Spleen (tissue), 13 donors: ENCODE measurements at places on chromosomes 16 and 17.

DNA sequence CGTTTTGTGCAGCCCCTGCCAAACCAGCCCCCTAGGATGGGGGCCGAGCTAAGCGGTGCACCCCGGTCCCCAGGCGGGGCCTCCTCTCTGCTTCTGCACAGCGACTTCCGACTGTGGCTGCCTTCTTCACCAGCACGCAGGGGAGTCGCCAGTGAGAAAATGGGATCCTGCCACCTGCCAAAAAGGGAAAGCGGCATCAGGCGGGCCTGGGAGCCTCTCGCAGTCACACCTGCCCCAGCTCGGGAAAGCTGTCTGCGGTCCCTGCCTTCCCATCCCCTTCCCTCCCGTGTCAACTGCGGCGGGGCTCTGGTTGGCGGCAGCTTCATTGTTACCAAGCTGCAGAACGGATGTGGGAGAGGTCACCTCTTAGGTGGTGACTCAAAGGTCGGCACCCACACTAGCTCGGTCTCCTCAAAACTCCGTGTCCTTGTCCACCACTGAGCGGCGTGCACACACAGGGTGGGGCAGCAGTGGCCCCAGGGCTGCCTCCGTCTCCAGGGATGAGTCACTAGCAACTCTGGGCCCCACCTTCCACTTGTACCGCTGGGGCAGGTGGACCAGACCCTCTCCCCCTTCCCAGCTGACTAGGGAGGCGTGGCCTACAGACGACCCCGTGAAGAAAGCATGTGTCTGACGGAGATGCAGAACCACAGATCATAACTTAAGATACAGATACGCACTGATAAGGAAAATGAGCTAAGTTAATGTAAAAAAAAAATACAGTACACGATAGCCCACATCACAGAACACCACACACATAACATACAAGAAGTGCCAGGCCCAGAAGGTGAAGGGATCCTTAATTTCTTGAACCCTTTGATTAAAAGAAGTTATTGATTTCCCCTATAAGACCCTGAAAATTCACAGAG lies 1.5 kb upstream of the PCYT2 start:
- peak; percentile 79 for DNase-seq

- no peak for DNase-seq
These were observed 168.3 kb downstream of the SEC14L1 start for GRCh38 chr17:77308861-77309726.

DNA sequence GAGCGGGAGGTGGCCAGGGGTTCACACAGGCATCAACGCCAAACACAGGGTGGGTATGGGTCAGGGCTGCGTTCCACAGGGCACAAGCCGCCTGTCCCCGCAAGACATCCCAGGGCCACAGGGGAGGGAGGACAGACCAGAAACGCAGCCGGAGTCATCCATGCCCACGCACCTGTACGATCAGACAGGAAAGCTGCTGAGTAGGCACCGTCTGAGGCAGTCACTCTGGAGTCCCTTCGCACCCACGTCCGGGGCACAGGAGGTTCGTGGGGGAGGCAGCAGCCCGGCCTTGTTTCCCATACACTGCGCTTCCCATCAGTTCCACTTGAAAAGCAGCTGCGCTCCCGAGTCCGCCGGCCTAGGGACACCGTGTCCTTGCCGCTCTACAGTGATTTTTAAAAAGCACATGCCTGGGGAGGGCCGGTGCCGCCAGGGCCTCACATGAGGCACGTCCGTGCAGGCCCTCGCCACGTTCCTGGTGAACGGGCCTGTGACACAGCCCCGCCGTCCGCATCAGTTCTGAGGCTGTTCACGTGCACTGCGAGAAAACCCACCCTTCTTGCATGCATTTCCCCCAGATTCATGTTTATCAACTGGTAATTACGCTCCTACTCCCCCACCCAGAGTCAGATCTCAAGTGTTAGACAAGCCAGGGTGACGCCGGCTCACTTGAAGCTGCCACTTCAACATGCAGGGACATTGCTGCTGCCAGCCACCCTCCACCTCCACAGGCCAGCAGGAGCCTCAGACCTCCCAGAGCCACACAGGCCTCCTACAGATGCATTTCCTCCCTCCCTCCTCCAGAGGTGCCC lies 34.8 kb downstream of the WDR45B start:
- no peak for DNase-seq

DNA sequence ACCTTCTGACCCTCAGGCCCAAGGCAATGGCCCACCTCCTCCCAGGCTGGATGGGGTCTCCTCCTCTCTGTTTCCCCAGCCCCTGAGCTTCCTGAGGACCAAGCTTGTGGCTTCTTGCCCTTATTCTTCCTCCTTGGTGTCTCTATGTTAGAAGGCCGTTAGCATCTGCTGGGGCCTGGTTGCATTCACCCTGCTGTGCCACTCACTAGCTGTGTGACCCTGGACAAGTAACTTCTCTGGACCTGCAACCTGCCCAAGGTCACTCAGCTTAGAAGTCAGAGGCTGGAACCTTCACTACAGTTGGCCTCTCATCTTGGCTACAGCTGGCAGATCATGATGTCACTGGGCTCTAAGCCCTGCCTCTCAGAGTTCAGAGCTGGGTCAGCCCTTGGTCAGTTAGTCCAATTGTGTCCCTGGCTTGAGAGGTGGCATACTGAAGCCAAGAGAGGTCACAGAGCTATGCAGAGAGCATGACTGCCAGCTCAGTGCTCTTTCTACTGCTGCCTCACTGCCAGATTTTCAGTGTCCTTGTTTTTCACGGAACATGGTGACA lies 3.0 kb downstream of the MT2A start:
- DNase-seq: peak; percentile 55

- peak; percentile 22 for DNase-seq
These were observed 34.2 kb upstream of the ATP2A3 start for GRCh38 chr17:3998436-3998835.

GRCh38 chr17:76268015-76268749 lies 3.0 kb downstream of the UBALD2 start:
- DNase-seq: peak; percentile 95

DNA sequence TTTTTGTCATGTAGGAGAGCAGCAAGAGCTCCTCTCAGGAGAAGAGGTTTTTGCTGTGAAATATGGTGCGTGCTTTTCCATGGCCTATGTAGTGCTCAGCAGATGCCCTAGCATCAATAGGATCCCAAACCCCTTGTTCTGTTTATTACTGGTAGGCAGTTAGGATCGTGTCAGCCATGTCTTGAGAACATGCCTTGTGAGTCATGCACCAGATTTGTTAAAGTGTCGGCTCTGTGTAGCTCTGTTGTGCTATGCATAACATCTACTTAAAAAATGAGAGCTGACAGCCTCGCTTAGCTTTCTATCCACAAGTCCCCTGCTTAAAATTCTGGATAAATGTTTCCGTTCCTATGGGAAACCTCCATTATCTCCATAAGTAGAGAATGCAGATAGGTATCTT lies 4.4 kb upstream of the EIF4A3 start:
- DNase-seq: no peak
